Naive thymus-derived CD4-positive, alpha-beta T cell (primary cell): ENCODE measurements at places on chromosomes 6 and 20. TPM values are rescaled to one million over a fixed set of nuclear protein-coding genes. Genes with fewer than 3 reads are reported as not detected.

Gene SCUBE3
- total RNA-seq = not detected

Gene KIAA1755
- not detected for total RNA-seq

Gene PRL
- not detected for total RNA-seq

Gene ANKRD66
- total RNA-seq = not detected

Gene SRMS
- not detected in 2 replicates for total RNA-seq

Gene PSMB8
- total RNA-seq = 413 and 419 TPM in 2 replicates

Gene LINC00237
- not detected for total RNA-seq

Gene MTG2
- 41.8 TPM for total RNA-seq

Gene ULBP1
- total RNA-seq = 1.1 and 1.4 TPM in 2 replicates

Gene ZBTB46
- total RNA-seq = not detected

Gene MUCL3
- not detected in 2 replicates for total RNA-seq

Gene SCRT2
- total RNA-seq = not detected in 2 replicates

Gene RAB44
- 1.8 TPM for total RNA-seq

Gene SRSF12
- total RNA-seq = not detected in 2 replicates

Gene PROKR2
- total RNA-seq = not detected

Gene LRRC1
- total RNA-seq = 2.0 TPM

Gene BICRAL
- 32.8 TPM for total RNA-seq

Gene SIRPA
- total RNA-seq = 42.9 TPM

Gene ZNF391
- total RNA-seq = 5.7 TPM

Gene C6orf52
- not detected for total RNA-seq

Gene DACT2
- not detected for total RNA-seq

Gene ATP9A
- total RNA-seq = 0.24 TPM

Gene GTF3C6
- 33.5 TPM for total RNA-seq

Gene IMPG1
- not detected for total RNA-seq

Gene MDN1
- total RNA-seq = 54.9 TPM

Gene HLA-DRB5
- total RNA-seq = 1.3 TPM

Gene PAK1IP1
- total RNA-seq = 8.7 TPM

Gene STXBP5
- 17.9 and 18.4 TPM in 2 replicates for total RNA-seq

Gene BPHL
- total RNA-seq = 14.8 TPM

Gene SERPINB1
- 60.4 TPM for total RNA-seq

Gene YWHAB
- 262 and 265 TPM in 2 replicates for total RNA-seq

Gene TUBB2B
- 0.38 TPM in 1 of 2 replicates, not detected in the other for total RNA-seq

Gene RAB32
- total RNA-seq = 1.4 TPM

Gene BCAS1
- not detected for total RNA-seq

Gene UBE2V1
- total RNA-seq = 155 TPM

Gene PI3
- total RNA-seq = not detected

Gene RBM24
- total RNA-seq = not detected

Gene CYP39A1
- not detected for total RNA-seq
